ENCODE measurements at places on chromosomes 3 and 15.

GRCh38 chr15:71219645-71220044 is 104.4 kb downstream of the THSD4 start:
- ATAC-seq, result peak; percentile 61

DNA sequence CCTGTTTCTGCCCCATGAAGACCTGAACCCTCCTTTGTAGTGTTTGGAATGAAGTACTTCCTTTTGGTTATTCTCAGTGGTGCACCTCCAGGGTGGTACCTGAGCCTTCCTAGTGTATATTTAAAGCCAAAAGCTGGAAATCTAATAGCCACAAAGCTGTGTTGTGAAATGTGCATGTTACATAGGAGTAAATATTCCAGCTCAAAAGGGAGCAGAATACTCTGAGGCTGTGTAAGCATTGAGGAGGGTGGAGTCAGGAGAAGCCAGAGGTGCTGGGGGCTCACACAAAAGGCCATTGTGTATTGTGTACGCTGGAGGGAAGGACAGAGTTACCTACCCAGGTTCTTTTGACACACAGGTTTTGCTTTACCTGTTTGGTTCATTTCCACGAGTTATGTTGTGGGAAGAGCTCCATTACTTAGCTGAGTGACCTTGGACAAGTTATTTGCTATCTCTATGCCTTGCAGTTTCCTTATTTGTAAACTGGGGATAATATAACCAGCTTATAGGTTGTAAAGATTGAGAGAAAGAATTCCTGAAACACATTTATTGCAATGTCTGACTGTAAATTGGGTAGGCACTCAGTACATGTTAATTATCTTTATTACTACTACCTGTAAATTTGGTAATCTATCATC is 24.7 kb downstream of the GPR171 start:
- peak; percentile 49 for ATAC-seq

- ATAC-seq, result no peak
Observed at GRCh38 chr3:85977615-85978338, 1013.2 kb downstream of the VGLL3 start.

GRCh38 chr15:70530906-70531305 is 232.5 kb downstream of the UACA start:
- ATAC-seq, result no peak

GRCh38 chr3:24027946-24028345 is 82.9 kb downstream of the NR1D2 start:
- no peak for ATAC-seq

DNA sequence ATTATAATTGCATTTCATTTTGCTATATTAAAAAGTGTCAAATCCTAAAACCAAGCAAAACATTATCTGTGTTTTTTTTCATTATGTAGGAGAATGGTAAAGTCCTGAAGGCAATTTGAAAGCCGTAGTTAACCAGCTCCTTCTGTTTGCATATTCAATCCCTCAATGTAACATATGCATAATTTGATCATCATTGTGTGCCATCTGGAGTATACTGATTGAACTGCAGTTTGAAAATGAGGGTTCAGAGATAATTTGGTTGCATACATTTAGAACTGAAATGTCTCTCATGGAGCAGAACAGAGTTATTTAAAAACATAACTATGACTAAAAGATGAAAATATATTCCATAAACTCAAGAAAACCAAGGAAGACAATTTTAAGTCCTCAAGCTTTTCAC is 518.6 kb downstream of the GBE1 start:
- ATAC-seq, result no peak

- ATAC-seq, result no peak
Observed at GRCh38 chr3:71997066-71997653, 212.2 kb upstream of the PROK2 start.

GRCh38 chr3:117443014-117443413 is 733.4 kb downstream of the TUSC7 start:
- no peak for ATAC-seq

GRCh38 chr3:11323813-11324212 is 51.6 kb downstream of the ATG7 start:
- ATAC-seq, result no peak

- ATAC-seq, result no peak
Observed at GRCh38 chr15:81284256-81285031, 39.5 kb downstream of the STARD5 start.

- no peak for ATAC-seq
Observed at GRCh38 chr3:101146946-101147345, 153.7 kb upstream of the ABI3BP start.

DNA sequence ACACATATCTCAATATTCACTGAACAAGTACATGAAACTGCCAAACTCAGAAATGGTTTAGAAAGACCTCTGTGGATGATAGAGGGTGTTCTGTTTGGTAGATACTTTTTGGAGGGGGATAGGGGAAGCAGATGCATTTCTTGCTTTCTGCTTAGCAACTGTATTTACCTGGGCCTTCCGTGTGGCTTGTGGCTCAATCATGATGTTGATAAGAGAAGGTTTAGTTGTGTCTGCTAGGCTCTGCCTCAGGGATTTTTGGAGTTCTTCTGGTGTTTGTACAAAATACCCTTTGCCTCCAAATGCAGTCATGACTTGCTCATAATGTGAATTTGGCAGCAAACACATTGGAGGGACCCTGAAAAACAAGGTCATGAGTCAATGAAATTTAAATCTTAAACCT is 38.2 kb downstream of the HACL1 start:
- no peak for ATAC-seq

GRCh38 chr3:72982609-72983366 is 13.8 kb upstream of the PPP4R2 start:
- ATAC-seq, result no peak

DNA sequence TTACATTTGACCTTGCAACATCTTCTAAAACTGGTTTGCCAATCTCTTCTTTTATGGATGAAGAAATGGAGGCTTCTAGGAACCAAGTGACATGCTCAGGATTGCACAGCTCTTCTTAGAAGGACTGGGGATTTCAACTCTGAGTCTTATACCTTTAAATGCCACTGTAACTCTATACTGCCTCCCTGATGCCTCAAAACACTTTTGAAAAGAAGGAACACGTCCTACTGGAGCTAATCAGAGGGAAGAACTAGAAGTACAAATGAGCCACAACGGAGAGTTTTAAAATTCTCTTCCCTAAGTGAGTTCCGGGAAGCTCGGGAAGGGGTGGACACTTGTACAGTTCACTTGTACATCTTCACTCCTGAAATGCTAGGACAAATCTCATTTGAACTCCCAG is 949 bp upstream of the MITF start:
- no peak for ATAC-seq

GRCh38 chr3:42746455-42747450 is 26.3 kb downstream of the CCDC13 start:
- no peak for ATAC-seq

DNA sequence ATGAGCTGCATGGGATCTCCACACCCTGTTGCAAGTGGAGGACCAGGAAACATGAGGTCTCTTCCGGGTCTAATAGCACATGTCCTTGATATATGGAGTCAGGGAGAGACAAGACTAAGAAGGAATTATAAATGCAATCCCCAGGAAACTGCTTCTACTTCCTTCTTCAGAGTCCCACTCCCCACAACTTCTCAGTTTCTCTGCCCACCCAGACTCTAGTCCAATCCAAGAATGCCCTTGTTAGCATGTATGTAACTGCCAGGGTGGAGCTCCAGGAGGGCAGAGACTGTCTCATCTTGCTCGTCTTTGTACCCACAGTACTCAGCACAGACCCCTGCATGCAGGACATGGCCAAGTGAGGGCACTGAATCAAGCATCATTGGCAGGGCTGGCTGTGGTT is 8.3 kb downstream of the DAPK2 start:
- ATAC-seq, result no peak

- ATAC-seq, result no peak
Observed at GRCh38 chr3:35675621-35676020, 36.3 kb downstream of the ARPP21 start.

GRCh38 chr15:37246856-37247255 is 146.5 kb upstream of the MEIS2 start:
- ATAC-seq, result no peak

DNA sequence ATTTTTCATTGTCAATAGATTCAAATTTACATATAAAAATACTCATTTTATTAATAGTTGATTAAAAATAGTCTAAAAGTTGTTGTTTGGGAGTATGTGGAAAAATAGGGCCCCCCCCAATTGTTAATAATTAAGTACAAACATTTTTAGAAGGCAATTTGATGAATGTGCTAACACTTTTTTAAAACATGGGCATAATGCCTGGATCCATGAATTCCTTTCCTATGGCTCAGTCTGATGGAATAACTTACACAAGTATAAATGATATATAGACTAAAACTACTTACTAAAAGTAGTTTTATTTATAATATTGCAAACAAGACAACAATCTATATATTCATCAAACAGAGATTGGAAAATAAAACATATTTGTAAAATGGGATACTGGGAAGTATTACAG is 247.2 kb upstream of the LRRN1 start:
- ATAC-seq, result no peak

GRCh38 chr3:11339541-11339940 is 67.3 kb downstream of the ATG7 start:
- ATAC-seq, result no peak

- ATAC-seq, result no peak
Observed at GRCh38 chr3:129727707-129728106, 121.2 kb upstream of the PLXND1 start.

- no peak for ATAC-seq
Observed at GRCh38 chr3:73568371-73568862, 56.3 kb downstream of the PDZRN3 start.

GRCh38 chr15:40543631-40544294 is 21.1 kb downstream of the CCDC32 start:
- no peak for ATAC-seq

GRCh38 chr15:75126864-75127580 is 74.7 kb upstream of the C15orf39 start:
- no peak for ATAC-seq

GRCh38 chr3:30754426-30754825 is 140.0 kb downstream of the GADL1 start:
- ATAC-seq, result no peak

- ATAC-seq, result no peak
Observed at GRCh38 chr3:55923207-55923606, 436.1 kb upstream of the WNT5A start.

DNA sequence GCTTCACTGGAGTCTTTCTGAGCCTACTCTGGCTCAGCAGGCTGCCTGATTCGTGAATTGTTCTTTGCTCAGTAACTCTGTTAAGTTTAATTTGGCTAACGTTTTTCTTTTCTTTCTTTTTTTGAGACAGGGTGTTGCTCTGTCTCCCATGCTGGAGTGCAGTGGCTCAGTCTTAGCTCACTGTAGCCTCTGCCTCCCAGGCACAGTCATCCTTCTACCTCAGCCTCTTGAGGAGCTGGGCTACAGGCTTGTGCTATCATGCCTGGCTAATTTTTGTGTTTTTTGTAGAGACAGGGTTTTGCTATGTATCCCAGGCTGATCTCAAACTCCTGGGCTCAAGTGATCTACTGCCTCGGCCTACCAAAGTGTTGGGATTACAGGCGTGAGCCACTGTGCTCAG is 165.0 kb downstream of the PEX5L start:
- ATAC-seq, result no peak

DNA sequence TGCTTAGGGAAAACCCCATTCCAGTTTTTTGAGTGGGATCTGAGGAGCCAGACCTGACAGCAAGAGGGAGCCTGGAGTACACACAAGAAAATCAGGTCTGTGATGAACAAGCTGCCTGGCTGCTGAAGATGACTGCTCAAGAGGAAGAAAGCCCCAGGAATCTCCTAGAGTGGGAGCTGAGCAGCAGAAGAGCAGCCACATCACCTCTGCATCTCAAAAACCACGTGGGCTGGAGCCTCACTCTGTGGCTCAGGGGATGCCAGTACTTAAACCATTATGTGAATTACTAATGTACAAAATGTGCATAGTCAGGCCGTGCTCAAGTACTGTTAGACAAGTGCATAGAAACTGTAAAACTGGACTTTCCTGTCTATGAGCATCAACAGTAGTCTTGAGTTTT is 52.4 kb downstream of the SLC9A9 start:
- peak; percentile 89 for ATAC-seq

DNA sequence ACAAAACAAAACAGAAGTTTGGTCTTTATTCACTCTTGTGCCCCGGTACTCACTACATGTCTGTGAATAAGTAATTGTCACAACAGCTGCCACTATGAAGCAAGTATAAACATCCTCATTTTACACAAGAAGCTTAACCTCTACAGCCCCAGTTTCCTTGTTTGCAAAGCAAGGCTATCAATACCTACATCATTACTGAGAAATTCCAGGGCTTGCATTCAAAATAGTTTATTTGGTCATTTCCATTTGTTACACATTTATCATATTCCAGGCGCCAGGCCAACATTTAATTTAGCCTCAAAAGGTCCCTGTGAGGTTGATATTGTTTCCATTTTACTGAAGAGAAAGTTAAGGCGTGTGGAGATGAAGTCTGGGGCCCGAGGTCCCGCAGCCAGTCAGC is 161.4 kb upstream of the LRTM1 start:
- no peak for ATAC-seq

GRCh38 chr3:187841560-187841959 is 96.3 kb upstream of the BCL6 start:
- ATAC-seq, result no peak

GRCh38 chr3:9074079-9074478 is 110.8 kb upstream of the RAD18 start:
- ATAC-seq, result no peak

DNA sequence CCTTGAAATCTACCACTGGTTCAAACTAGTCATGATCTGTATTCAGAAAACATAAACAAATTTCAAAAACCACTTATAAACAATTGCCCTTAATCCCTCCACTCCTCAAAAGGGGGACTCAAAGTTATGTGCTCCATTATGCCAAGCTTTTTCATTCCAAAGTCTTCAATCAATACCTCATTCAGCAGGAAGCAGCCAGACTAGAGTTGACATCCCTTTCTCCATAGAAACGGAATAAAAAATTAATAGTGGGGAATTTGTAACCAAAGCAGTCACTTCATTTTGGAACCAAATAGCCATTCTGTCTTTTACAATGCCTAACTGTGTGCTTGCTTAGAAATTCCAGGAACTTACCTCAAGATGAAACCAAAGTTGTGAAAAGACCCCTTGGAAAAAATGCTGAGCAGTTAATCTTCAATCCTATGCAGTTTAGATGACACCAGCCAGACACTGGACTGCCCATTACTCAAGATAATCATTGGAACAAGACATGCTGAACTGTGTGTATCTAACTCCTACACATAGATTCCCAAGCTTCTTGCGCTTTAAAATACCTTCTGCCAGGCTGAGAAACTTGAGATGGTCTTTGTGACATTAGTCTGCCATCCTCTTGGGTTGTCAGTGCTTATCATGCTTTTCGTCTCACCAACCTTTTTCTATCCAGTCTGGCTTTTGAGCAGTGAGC is 406.2 kb downstream of the PLOD2 start:
- no peak for ATAC-seq

Data from motor neuron (in vitro differentiated cells).